GM12865 (cell line): ENCODE measurements at places on chromosomes 12 and 14.

DNA sequence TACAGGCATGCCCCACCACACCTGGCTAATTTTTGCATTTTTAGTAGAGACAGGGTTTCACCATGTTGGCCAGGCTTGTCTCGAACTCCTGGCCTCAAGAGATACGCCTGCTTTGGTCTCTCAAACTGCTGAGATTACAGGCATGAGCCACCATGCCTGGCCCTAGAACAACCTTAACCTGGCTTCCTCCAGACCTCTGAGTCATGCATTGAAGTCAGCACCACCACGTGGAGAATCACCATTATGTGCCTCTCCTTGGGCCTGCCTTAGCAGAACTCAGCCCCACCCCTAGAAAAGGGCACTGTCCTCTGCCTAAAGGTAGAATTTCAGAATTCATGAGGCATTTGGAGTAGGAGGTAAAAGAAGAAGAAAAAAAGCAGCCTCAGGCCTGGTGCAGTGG lies 49.0 kb downstream of the LIMA1 start:
- DNase-seq: peak; percentile 31

- no peak for DNase-seq
Measured at GRCh38 chr14:68891851-68892660, 87.0 kb downstream of the ACTN1 start.

- peak; percentile 82 for DNase-seq
Measured at GRCh38 chr14:60327447-60328331, 78.7 kb downstream of the PPM1A start.

DNA sequence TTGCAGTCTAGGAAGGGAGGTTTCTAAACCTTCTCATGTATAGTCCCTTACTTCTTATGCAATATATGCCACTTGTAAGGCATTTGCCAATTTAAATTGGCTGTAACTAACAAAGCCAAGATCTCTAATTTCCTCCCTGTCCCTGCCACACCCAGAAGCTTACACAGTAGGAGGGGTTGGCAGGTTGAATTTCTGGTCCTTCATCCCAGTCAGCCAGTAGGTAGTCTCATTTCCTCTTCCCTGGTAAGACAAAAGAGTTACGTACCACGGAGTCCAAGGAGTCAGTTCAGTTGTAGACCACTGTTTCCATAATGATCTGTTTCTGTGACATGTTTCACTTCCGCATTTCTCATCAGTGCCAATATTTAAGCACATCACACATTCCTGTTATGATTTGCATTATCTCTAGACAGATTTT lies 47.0 kb upstream of the PLBD1 start:
- DNase-seq: peak; percentile 83

DNA sequence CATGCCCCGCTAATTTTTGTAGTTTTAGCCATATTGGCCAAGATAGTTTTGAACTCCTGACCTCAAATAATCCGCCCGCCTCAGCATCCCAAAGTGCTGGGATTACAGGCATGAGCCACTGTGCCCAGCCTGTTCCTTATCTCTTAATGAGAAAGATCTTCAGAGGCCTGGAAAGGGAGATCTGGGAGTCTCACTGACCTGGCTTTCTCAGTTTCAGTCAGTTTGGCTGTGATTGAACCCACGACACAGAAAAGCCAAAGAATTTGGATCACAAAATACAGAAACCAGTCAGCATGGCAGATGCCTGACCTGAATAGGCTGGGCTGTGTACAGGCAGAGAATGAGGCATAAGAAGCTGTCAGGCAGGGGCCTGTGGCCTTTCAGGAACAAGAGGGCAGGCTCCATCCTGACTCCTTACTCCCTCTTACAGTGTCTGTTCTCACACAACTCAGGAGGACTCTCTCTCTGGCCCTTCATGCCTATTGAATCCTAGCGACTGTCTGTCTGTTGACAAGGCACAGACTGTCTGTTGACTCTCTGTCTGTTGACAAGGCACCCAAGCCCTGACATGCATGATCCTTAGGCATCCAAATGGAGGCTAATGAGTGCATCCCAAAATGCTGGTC lies 366.5 kb upstream of the CCDC196 start:
- DNase-seq: no peak

GRCh38 chr12:97630875-97631274 lies 168.3 kb downstream of the RMST start:
- DNase-seq: no peak
